NCI-H1092 (cell line): ENCODE measurements at places on chromosomes 6 and 20.

DNA sequence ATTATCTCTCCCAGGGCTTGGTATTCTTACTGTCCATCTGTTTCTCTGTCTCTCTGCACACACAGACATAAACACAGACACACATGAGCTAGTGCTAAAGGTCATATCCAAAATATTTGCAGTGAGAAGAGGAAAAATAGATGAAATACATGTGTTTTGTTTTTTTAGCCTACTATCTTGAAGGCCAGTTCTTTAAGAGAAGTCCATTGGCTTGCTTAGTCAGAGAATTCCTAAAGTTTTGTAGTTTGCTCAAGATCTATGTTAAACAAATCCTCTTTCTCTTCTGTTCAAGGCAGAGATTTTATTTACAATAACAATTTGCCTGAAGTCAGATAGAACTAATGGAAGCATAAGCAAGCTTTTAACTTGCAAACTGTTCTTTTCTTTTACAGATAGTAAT is 120.0 kb upstream of the AKIRIN2 start:
- no peak for DNase-seq

DNA sequence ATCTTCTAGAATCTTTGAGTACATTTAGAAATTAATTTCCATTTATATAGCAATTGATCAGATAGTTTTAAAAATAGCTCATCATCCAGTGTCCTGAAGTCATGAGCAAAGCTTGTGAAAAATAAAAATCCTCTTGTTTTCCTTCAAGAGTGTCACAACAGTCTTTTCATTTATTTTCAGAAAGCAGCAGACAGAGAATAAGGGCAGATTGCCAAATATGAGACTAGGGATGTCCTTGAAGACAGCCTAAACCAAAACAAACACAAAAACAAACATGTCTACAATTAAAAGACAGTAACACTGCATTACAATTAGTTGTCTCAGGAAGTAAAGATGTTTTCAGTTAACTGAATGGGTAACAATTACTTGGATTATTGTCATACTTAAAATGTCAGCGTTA is 682.8 kb downstream of the TFAP2A start:
- no peak for DNase-seq

DNA sequence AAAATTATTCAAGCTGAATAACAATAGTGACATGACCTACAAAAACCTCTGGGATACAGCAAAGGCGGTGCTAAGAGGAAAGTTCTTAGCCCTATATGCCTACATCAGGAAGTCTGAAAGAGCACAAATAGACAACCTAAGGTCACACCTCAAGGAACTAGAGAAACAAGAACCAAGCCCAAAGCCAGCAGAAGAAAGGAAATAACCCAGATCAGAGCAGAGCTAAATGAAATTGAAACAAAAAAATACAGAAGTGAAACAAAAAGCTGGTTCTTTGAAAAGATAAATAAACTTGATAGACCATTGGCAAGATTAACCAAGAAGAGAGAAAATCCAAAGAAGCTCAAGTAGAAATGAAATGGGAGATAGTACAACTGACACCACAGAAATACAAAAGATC is 47.6 kb upstream of the NOTCH4 start:
- DNase-seq: no peak

- no peak for DNase-seq
Observed at GRCh38 chr6:134741200-134741536, 208.7 kb downstream of the ALDH8A1 start.

DNA sequence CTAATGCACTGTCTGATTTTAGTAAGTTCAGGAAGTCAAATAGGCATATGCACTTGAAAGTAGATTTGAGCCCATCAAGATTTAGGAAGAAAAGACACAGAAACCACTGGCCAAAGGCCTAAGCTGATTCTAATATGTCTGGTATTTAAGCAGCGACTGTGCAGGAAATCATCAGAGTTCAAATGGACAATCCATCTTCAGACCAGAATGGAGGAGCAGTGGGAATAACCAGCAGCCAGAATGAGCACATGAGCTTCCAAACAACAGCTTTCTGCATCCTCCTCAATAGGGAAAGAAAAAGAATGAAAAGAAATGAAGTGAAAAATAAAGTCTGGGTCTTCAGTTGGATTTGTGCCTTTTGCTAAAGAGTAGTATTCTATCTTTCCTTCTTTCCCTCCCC is 50.6 kb downstream of the SOD2 start:
- no peak for DNase-seq
